ENCODE measurements at places on chromosomes 3 and 15.

- DNase-seq: no peak
Observed at GRCh38 chr15:74369084-74369745, 1.8 kb upstream of the CYP11A1 start.

DNA sequence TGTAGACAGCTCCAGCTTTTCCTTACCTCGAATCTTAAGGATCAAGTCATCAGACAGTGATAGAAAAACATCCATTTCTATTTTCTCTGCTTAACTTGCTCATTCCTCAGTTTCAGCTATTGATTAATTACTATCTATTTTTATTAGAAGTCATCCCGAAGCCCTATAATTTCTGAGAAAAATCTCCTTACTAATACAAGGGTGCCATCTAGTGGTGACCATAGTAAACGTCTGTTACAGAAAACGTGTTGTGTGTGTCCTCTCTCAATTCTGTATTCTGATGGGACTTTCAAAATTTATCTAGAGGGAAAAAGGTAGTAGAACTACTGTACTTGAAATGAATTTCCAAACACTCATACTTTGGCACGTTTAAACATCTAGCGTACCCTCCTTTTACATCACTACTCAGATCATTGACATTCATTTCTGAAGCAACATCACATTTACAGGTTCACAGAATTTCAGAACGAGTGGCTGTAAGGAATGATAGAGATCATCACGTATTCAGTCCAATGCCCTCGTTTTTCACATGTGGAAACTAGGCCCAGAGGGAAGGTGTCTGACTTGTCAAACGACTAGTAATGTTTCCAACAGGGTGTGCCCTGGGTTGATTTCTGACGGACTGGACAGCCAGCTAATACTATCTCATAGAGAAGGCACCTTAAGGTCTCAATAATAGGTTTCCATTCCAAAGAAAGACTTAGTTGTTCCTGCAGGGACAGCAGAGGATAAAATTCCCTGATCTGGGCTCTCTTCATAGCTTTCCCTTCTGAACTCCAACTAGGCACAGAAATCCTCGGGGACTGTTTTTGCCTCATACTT is 25.6 kb downstream of the HACD2 start:
- peak; percentile 51 for DNase-seq

DNA sequence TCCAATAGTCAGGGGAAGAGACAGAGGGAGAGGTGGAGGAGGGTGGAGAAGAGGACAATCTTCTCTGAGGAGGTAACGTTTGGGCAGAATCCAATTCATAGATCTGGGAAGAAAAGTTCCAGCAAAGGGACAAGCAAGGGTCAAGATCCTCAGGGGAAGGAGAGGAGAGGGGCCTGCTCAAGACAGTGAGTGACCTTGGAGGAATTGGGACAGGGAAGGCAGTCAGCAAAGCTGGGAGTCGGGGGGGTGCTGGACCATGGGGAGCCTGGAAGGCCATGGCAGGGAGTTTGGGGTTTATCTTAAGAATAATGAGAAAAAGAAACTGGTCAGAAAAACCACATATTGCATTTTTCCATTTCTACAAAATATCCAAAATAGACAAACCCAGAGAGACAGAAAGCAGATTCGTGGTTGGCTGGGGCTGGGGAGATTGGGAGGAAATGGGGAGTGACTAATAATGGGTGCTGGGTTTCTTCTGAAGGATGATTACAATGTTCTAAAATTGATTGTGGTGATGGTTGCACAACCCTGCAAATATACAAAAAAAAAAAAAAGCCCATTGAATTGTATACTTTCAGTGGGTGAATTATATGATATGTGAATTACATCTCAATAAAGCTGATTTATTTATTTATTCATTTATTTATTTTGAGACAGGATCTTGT is 19.6 kb upstream of the SRP14 start:
- no peak for DNase-seq

DNA sequence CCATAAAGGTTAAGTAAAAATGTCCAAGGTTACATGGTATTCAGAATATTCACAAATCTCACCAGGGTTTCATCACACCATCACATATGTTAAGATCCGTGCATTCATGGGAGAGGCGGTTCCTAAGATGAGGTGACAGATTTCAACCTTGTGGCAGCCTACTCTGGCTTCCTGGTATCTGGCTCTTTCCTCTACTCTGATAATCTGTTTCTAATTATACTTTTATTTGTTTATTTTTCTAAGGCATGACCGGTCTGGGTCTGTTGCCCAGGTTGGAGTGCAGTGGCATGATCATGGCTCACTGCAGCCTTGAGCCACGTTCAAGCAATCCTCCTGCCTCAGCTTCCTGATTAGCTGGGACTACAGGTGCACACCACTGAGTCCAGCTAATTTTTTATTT is 34.4 kb downstream of the RAF1 start:
- DNase-seq: no peak

DNA sequence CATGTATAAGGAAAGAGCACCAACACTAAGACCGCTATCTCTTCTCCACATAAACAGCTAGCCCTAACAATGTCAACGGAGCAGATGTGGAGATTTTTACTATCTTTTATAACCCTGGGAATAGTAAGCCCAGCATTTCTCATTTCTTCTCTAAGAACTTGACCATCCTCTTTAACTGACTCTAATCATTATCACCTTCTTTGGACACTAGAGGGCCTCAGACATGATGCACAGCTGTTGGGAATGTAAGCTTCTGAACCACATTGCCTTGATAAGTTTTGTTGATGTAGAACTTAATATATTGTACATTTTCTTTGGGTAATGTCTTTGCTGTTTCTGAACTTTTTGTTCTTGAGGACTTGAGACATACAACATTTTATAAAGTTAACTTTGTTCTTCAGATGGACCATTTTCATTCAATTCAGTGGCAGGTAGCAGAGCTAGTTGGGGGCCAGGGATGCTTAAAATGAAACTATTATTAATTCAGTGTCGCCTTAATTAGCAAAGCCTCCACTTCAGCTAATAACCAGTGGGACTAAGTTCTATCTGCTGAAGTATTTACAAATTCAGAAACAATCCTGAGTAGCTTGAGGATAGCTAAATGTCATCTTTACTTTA is 9.6 kb upstream of the TAGLN3 start:
- DNase-seq: peak; percentile 59

DNA sequence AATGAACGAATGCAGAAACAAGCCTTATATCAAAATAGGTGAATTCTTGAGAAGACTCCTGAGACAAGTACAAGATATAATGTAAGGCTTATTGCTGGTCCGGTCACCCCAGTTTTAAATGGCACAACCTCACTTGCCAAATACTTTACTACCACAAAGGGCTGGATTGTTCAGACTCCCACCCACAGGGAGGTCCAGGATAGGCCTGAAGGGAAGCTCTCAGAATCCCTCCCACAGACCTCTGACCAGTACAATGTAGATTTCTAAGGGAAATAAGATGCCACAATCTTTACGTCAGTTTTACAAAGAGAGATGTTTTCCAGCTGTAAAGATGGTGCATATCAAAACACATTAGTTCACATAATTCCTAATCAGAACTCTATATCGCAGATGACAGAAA is 577.7 kb upstream of the ADAMTS9 start:
- no peak for DNase-seq

DNA sequence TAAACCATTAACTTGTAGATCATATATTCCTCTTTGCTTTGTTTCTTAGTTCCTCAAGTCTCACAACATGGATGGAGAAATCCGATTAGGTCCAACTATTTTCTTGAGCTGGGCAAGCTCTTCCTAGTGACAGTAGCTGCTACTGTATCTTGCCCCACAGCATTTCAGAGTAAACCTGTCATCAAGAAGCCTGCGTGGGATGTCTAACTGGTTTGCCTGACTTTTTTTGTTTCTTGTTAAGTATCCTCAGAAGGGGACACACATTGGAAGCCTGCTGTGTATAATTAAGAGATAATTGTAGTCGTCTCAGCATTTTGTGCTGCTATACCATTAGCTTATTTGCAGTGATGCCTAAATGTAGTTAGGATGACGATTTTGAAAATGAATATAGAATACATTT is 29.3 kb upstream of the STT3B start:
- no peak for DNase-seq

DNA sequence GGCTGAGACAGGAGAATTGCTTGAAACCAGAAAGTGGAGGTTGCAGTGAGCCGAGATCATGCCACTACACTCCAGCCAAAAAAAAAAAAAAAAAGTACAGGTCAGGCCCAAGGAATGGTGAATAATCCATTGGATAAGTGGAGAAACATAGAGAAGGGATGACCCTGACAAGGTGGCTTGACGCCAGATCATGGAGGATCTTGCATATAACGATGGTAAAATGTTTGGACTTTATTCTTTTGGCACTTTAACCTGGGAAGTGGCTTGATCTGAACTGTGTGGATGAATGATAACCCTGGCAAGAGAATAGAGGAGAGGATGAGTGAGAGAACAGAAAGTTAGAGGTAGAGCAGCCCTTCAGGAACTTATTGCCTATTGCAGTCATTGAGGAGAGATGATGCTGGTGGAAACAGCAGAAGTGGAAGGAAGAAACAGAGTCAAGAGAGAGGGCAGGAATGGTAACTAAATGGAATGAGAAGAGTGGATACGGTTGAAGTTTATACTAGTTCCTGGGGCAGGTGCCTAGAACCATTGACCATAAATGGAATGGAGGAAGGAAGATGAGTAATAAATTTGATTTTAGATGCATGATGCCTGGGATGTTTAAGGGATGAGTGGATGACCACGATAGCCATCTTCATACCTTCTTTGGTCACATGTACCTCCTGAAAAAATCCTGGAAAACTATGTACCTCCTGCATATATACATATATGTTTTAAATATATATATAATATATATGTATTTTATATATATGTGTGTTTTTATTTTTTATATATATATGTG is 57.8 kb downstream of the BLM start:
- peak; percentile 68 for DNase-seq

GRCh38 chr15:79539401-79539800 is 107.3 kb downstream of the MINAR1 start:
- no peak for DNase-seq

- no peak for DNase-seq
Observed at GRCh38 chr3:185489462-185489861, 9.4 kb downstream of the TMEM41A start.

Measured in kidney capillary endothelial cell (primary cell).